Osteoblast (primary cell): ENCODE measurements at places on chromosomes 5 and 9. TPM values are rescaled to one million over a fixed set of nuclear protein-coding genes. Genes with fewer than 3 reads are reported as not detected.
A peak's percentile ranks its signal among the peaks of the same experiment; 100 is the strongest.

CREB3 gene
- 56.6 and 64.8 TPM in 2 replicates for total RNA-seq

PLK2 gene
- 220 and 299 TPM in 2 replicates for total RNA-seq

SLC1A1 gene
- 20.0 and 25.7 TPM in 2 replicates for total RNA-seq

DAB2IP gene
- total RNA-seq: 49.2 and 60.8 TPM in 2 replicates

DNA sequence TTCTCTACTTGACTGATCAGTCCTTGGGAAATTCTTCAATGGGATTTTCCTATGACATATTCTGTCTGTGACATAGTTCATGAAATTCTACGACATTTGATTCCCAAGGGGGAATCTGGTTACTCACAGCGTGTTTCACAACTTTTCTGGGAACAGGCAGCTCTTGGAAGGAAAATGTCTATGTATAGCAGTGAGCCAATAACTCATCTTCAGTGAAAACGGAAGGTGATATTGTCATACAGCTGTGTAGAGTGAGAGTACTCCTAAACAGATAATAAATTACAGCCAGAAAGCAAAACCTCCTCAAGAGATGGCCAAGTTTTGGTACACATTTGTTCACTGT lies 91.4 kb downstream of the C9orf152 start:
- H3K27ac ChIP-seq: peak overlapping the region; percentile 89
- H3K36me3 ChIP-seq: peaks cover 27% of the 10 kb centered on the region
- H3K27me3 ChIP-seq: no peaks in the 10 kb centered on the region
- DNase-seq: peak; percentile 85
- peaks cover 40% of the 10 kb centered on the region for H3K4me1 ChIP-seq
- no peak overlapping the region for H3K4me3 ChIP-seq

- DNase-seq: no peak
- no peak overlapping the region for H3K27ac ChIP-seq
- no peaks in the 10 kb centered on the region for H3K36me3 ChIP-seq
- no peaks in the 10 kb centered on the region for H3K27me3 ChIP-seq
- peaks cover 8% of the 10 kb centered on the region for H3K4me1 ChIP-seq
- H3K4me3 ChIP-seq: no peak overlapping the region
These were observed 19.5 kb upstream of the PANK3 start for GRCh38 chr5:168598639-168599038.

DNA sequence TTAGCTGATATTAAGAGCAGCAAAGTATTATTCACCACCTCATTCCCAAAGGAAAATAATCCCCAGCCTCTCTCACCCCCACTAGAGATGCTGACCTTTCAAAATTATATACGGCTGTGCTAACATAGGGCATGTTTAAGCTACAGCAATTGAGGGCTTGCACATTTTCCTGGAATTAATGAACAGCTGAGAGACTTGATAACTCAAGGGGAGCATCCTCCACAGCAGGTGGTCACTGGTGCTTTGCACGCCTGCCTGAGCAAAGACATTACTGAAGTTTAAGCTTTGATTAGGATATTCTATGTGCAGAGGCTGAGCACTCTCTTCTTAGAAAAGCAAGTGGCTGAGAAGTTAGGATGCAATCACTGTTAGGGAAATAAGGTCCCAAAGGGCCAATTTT lies 230.9 kb downstream of the FAM114A2 start:
- no peak for DNase-seq
- no peaks in the 10 kb centered on the region for H3K4me1 ChIP-seq
- H3K27ac ChIP-seq: no peak overlapping the region
- no peak overlapping the region for H3K4me3 ChIP-seq

DNA sequence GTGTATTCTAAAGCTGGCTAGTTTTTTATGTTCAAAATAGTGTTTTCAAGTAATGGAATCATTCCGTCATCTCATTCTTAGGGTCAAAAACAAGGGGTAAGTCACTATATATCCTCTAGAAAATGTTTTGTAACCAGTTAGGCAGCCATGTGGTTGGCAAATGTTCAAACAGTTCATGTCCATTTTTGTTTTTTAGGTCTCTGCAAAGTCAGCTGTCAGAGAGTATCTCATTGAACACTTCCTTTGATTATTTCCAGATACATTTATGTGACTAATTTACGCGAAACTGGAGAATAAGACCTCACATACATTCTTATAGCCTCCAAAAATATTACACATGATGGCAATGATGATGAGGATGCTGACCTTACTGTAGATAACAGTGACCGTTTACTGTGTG lies 50.4 kb downstream of the TRIO start:
- peaks cover 66% of the 10 kb centered on the region for H3K4me1 ChIP-seq
- no peaks in the 10 kb centered on the region for H3K27me3 ChIP-seq
- H3K36me3 ChIP-seq: peaks cover 4% of the 10 kb centered on the region
- H3K27ac ChIP-seq: peak overlapping the region; percentile 93
- no peak overlapping the region for H3K4me3 ChIP-seq
- no peak for DNase-seq

GRCh38 chr5:56389261-56389660 lies 156.1 kb upstream of the ANKRD55 start:
- H3K27me3 ChIP-seq: peaks cover 3% of the 10 kb centered on the region
- H3K4me1 ChIP-seq: no peaks in the 10 kb centered on the region
- no peaks in the 10 kb centered on the region for H3K36me3 ChIP-seq
- H3K4me3 ChIP-seq: no peak overlapping the region
- H3K27ac ChIP-seq: no peak overlapping the region

GRCh38 chr9:16637911-16638310 lies 232.6 kb downstream of the BNC2 start:
- H3K4me1 ChIP-seq: peaks cover 6% of the 10 kb centered on the region
- no peak overlapping the region for H3K27ac ChIP-seq
- no peaks in the 10 kb centered on the region for H3K36me3 ChIP-seq
- no peaks in the 10 kb centered on the region for H3K27me3 ChIP-seq

DNA sequence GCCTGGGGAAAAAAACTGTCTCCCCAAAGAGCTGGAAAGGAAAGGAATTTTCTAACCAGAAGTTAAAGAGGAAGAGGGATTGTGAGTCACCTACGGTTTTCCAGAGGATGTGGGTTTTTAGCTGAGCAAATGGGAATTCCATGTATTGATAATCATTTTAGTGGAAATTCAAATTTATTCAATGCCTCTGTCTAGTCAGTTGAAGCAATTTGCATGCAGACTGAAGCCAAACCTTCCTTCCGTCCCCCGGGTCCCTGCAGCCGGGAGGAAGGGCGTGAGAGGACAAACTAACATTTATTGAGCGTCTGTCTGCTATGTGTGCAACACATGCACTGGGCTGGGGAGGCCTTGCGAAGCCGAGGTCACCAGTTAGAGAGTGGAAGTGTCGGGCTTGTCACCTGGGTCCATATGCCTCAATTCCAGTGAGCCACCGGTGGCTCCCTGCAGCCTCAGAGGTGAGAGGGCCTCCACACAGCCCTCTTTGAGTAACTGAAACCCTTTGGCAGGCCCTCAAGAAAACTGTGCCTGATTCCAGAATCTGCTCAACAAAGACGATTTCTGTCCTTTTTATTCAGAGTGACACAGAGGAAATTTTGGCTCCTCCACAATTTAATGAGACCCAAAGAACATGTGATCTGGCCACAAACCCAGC lies 70.3 kb downstream of the COL27A1 start:
- H3K27ac ChIP-seq: peak overlapping the region; percentile 64
- H3K4me3 ChIP-seq: peak overlapping the region; percentile 2

- H3K27me3 ChIP-seq: peaks cover 40% of the 10 kb centered on the region
- H3K36me3 ChIP-seq: no peaks in the 10 kb centered on the region
- H3K4me3 ChIP-seq: no peak overlapping the region
- no peak overlapping the region for H3K27ac ChIP-seq
- no peaks in the 10 kb centered on the region for H3K4me1 ChIP-seq
These were observed 2.6 kb downstream of the NKD2 start for GRCh38 chr5:1011226-1011631.
